ENCODE measurements at places on chromosomes 11 and 22.

GRCh38 chr11:107916671-107917241, 11.5 kb upstream of the RAB39A start:
- no peaks in the 10 kb centered on the region for H3K4me1 ChIP-seq
- H3K36me3 ChIP-seq: no peaks in the 10 kb centered on the region
- no peak for DNase-seq
- H3K4me3 ChIP-seq: no peak overlapping the region
- no peaks in the 10 kb centered on the region for H3K27me3 ChIP-seq

- H3K4me3 ChIP-seq: no peak overlapping the region
- no peak overlapping the region for H3K27ac ChIP-seq
- H3K27me3 ChIP-seq: no peaks in the 10 kb centered on the region
- no peaks in the 10 kb centered on the region for H3K36me3 ChIP-seq
Observed at GRCh38 chr11:63508009-63508408, 2.1 kb downstream of the LGALS12 start.

DNA sequence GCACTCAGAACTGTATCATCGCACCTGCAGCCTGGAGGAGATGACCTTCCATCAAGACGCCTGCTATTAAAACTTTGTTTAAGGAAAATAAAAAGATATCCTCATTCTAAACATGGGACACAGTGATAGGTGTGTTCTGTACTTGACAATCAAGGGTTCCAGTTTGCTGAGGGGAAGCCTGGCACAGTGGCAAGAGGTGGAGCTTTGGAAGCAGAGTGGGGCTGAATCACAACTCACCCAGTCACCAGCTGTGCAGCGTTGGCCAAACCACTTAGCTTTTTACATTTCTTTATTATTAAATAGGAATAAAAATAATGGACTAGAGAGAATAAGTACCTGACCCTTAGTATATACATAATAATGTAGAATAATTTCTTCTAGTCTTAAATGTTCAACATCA, 220.7 kb downstream of the TENM4 start:
- H3K27ac ChIP-seq: no peak overlapping the region
- no peaks in the 10 kb centered on the region for H3K36me3 ChIP-seq
- H3K4me3 ChIP-seq: no peak overlapping the region
- no peaks in the 10 kb centered on the region for H3K27me3 ChIP-seq
- no peak for DNase-seq
- peaks cover 2% of the 10 kb centered on the region for H3K4me1 ChIP-seq

GRCh38 chr11:47398551-47398950, 9.8 kb upstream of the SLC39A13 start:
- DNase-seq: no peak
- no peaks in the 10 kb centered on the region for H3K36me3 ChIP-seq
- no peak overlapping the region for H3K27ac ChIP-seq
- H3K27me3 ChIP-seq: no peaks in the 10 kb centered on the region
- peak overlapping the region; percentile 32 for H3K4me3 ChIP-seq
- peaks cover 27% of the 10 kb centered on the region for H3K4me1 ChIP-seq

GRCh38 chr11:27440090-27440489, 32.5 kb downstream of the LGR4 start:
- H3K27ac ChIP-seq: no peak overlapping the region
- H3K27me3 ChIP-seq: no peaks in the 10 kb centered on the region
- H3K36me3 ChIP-seq: no peaks in the 10 kb centered on the region
- no peaks in the 10 kb centered on the region for H3K4me1 ChIP-seq
- no peak overlapping the region for H3K4me3 ChIP-seq

GRCh38 chr11:2521733-2522630, 77.2 kb downstream of the KCNQ1 start:
- no peak for DNase-seq
- no peaks in the 10 kb centered on the region for H3K27me3 ChIP-seq
- no peak overlapping the region for H3K4me3 ChIP-seq
- H3K36me3 ChIP-seq: no peaks in the 10 kb centered on the region

GRCh38 chr22:33350961-33351360, 292.8 kb upstream of the SYN3 start:
- no peak overlapping the region for H3K4me3 ChIP-seq
- no peaks in the 10 kb centered on the region for H3K27me3 ChIP-seq
- no peak overlapping the region for H3K27ac ChIP-seq
- H3K36me3 ChIP-seq: no peaks in the 10 kb centered on the region

DNA sequence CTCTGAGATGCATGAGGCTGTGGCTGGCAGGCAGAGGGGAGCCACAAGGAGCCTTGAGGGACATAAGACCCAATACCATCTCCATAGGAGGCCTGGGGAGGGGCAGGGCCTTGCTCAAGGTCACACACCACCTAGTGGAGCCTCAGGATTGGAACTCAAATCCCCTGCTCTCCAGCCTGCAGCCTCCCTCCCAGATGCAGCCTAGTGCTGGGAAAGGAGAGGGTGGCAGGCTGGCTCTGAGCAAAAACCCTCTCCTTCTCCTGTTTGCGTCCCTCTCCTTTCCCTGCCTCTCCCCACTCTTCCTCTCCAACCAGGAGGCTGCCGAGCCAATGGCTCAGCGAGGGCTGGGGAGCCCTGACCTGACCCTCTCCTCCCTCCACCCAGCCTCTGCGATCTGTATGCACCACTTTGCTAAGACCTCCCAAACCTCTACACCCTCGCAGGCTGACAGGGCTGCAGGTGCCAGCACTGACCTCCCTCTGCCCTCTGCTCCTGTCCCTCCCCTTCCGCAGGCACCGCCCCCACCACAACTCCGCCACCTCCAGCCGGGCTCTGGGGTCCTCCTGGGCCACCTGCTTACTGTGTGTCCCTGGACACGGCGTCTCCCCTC, 14.7 kb downstream of the IGLL1 start:
- peaks cover 5% of the 10 kb centered on the region for H3K4me1 ChIP-seq
- H3K27me3 ChIP-seq: peaks cover 36% of the 10 kb centered on the region
- no peak for DNase-seq
- no peaks in the 10 kb centered on the region for H3K36me3 ChIP-seq

- H3K4me1 ChIP-seq: no peaks in the 10 kb centered on the region
- H3K27ac ChIP-seq: no peak overlapping the region
- no peaks in the 10 kb centered on the region for H3K36me3 ChIP-seq
- no peak overlapping the region for H3K4me3 ChIP-seq
Observed at GRCh38 chr11:111777094-111778046, 11.2 kb upstream of the PPP2R1B start.

DNA sequence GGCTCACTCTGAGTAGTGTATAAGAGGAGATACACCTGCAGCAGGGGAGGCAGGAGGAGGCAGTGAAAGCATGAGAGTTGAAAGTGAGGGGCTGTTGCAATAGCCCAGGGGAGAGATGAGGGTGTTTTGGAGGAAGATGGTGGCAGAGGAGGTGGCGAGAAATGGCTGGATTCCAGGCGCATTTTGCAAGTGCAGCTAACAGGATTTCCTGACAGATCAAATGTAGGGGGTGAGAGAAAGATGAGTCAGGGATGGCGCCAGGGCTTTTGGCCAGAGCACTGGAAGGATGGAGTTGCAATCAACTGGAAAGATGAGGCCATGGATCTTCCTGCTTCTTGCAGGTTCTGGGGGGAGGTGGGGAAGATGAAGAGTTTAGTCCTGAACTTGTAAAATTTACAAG, 16.8 kb upstream of the TSPAN18 start:
- no peak overlapping the region for H3K4me3 ChIP-seq
- no peak overlapping the region for H3K27ac ChIP-seq
- no peak for DNase-seq

- H3K4me3 ChIP-seq: peak overlapping the region; percentile 96
- H3K27me3 ChIP-seq: no peaks in the 10 kb centered on the region
- peaks cover 31% of the 10 kb centered on the region for H3K36me3 ChIP-seq
- H3K4me1 ChIP-seq: peaks cover 32% of the 10 kb centered on the region
- peak overlapping the region; percentile 91 for H3K27ac ChIP-seq
Observed at GRCh38 chr11:114440121-114440860, 1.0 kb downstream of the REXO2 start.

DNA sequence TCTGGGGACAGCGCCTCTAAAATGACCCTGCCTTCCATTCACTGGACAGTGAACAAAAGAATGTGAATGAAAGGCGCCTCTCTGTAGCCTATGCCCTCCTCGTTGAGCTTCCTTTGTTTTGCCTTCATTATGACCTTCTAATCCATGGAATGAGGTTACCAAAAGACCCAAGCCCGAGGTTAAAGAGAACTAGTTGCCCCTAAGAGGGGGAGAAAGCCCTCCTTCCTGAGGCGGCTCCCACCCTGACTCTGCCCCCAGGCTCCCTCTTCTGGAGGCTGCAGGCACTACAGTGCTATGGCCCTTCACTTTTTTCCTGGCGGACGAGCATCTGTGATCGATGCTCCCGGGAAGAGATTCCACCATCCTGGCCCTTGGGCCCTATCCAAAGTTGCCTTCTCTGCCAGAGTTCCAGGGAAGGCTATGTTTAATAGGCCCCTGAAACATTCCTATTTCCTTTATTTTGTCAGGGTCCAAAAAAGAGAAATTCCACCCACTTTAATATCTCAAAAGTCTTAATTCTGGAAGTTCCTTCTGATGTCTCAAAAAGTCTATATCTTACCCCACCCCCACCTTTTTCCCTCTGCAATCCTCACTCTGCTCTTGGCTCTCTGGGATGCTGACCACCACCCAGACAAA, 147.3 kb downstream of the FEZ1 start:
- H3K27me3 ChIP-seq: peaks cover 6% of the 10 kb centered on the region
- H3K4me1 ChIP-seq: no peaks in the 10 kb centered on the region
- H3K27ac ChIP-seq: no peak overlapping the region
- DNase-seq: peak; percentile 12
- no peaks in the 10 kb centered on the region for H3K36me3 ChIP-seq

DNA sequence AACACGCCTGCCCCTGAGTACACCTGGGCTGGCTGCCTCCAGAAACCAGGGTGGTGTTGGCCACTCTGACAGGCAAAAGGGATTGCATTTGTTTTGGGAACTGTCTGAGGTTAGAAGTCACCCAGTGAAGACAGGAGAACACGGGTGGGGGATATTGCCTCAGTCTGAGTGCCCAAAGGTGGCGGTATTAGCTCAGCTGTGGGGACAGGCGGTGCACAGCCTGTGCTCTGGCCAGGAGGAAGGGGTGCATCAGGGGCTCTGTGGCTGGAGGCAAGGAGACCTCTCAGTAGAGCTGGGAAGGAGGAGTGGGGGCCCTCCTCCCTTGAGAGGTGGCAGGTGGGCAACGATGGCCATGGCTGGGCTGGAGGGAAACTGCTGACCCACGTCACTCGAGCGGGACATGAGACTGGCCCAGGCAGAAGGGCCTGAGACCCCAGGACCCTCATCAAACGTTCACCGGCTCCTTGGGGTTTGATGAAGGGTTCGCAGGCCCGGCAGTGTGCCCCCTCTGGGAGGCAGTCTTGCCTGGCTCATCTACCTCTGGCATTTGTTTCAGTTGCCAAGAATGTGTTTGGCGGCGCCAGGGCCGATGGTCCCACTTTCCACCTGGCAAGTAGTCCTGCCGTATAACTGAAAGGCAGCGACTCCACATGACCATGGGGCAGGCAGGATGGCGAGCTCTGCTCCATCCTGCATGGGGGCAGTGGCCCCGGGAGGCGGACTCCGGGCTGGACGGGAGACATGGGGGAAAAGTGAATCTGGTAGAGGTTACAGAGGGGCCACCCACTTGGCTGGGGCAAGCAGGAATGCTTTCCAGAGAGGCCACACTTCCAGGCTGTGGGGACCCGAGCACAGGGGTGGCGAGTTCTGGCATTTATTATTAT, 52.8 kb upstream of the SMIM38 start:
- H3K27me3 ChIP-seq: no peaks in the 10 kb centered on the region
- no peak overlapping the region for H3K4me3 ChIP-seq
- no peaks in the 10 kb centered on the region for H3K36me3 ChIP-seq
- no peaks in the 10 kb centered on the region for H3K4me1 ChIP-seq
- no peak overlapping the region for H3K27ac ChIP-seq

DNA sequence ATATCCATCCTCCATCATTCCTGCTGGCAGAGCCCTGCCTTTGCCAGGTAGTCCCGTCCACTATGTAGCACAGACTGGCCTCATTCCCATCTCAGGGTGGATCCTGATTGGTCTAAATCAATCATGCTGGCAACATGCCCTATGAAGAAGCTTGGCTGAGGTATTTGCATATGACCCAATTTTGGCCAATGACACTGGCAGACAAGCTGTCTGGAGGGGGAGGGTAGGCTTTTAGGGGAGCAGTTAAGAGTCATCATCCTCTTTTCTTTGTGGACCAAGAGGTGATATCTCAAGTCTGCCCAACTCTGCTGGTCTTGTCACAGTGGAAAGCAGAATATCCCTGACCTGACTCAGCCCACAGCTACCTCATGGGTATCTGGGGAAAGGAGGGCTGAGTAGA, 5.1 kb downstream of the CCDC89 start:
- no peak overlapping the region for H3K27ac ChIP-seq
- no peaks in the 10 kb centered on the region for H3K36me3 ChIP-seq
- H3K27me3 ChIP-seq: peaks cover 12% of the 10 kb centered on the region
- H3K4me1 ChIP-seq: peaks cover 15% of the 10 kb centered on the region

GRCh38 chr11:45560155-45560912, 105.1 kb downstream of the CHST1 start:
- no peak for DNase-seq
- H3K27me3 ChIP-seq: peaks cover 3% of the 10 kb centered on the region
- H3K36me3 ChIP-seq: no peaks in the 10 kb centered on the region
- no peak overlapping the region for H3K4me3 ChIP-seq
- H3K27ac ChIP-seq: no peak overlapping the region

DNA sequence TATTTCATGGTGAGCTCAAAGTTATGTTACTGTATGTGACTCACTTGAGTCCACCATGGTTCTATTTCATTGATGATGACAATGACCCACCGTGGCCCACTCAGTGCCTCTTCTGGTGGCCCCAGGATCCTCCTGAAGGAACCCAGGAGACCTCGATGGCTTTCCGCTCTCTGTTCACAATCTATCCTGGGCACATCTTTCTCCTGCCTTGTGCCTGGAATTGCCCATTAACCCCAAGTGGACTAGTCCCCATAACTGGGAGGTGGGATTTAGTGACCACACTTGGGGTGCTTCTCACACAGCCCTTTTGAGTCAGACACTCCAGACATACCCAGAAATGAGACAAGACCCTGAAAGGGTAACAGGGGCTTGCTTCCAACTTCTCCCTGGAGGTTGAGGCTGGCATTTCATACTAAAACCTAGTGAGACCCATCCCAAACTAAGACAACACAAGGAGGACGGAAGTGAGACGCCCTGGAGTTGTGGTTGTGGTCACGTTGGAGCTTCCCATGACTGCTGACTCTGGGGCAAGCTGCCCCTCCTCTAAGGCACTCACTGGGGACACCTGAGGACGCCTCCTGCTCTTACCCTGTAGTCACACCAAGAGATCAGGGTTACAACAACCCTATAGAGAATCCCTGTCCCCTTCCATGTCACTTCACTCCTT, 22.1 kb downstream of the IGLL5 start:
- H3K4me3 ChIP-seq: no peak overlapping the region
- no peak overlapping the region for H3K27ac ChIP-seq
- DNase-seq: no peak
- H3K4me1 ChIP-seq: peaks cover 2% of the 10 kb centered on the region
- H3K27me3 ChIP-seq: peaks cover 19% of the 10 kb centered on the region

GRCh38 chr11:119222308-119222707, 16.2 kb downstream of the CBL start:
- DNase-seq: no peak
- H3K4me3 ChIP-seq: no peak overlapping the region
- no peak overlapping the region for H3K27ac ChIP-seq

GRCh38 chr11:110712659-110713448, 617 bp upstream of the ARHGAP20 start:
- peaks cover 10% of the 10 kb centered on the region for H3K4me1 ChIP-seq
- H3K27me3 ChIP-seq: peaks cover 61% of the 10 kb centered on the region
- no peak overlapping the region for H3K27ac ChIP-seq
- H3K36me3 ChIP-seq: no peaks in the 10 kb centered on the region
